NCI-H1092 (cell line): ENCODE measurements at places on chromosomes 11 and 22.

- no peak for DNase-seq
Measured at GRCh38 chr11:73047773-73048371, 94.2 kb downstream of the FCHSD2 start.

- no peak for DNase-seq
Measured at GRCh38 chr11:2940147-2940920, 11.1 kb upstream of the PHLDA2 start.

DNA sequence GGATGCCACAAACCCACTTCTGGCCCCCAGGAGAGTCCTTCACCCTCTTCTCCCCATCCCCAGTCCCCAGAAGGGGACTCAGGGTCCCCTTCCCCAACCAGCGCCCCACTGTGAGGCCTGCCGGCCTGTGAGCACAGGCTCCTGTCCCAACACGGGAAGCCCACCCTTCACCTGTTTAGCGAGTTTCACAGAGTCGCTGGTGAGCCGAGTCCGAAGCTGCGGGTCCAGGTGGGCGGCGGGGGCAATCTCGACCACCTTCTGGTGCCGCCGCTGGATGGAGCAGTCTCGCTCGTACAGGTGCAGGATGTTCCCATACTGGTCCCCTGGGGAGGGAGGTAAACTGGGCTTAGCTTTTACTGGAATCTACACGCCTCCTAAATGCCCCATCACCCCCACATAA, 13.3 kb downstream of the LRFN4 start:
- DNase-seq, result no peak

- no peak for DNase-seq
Measured at GRCh38 chr11:44923806-44924205, 26.9 kb downstream of the TP53I11 start.

DNA sequence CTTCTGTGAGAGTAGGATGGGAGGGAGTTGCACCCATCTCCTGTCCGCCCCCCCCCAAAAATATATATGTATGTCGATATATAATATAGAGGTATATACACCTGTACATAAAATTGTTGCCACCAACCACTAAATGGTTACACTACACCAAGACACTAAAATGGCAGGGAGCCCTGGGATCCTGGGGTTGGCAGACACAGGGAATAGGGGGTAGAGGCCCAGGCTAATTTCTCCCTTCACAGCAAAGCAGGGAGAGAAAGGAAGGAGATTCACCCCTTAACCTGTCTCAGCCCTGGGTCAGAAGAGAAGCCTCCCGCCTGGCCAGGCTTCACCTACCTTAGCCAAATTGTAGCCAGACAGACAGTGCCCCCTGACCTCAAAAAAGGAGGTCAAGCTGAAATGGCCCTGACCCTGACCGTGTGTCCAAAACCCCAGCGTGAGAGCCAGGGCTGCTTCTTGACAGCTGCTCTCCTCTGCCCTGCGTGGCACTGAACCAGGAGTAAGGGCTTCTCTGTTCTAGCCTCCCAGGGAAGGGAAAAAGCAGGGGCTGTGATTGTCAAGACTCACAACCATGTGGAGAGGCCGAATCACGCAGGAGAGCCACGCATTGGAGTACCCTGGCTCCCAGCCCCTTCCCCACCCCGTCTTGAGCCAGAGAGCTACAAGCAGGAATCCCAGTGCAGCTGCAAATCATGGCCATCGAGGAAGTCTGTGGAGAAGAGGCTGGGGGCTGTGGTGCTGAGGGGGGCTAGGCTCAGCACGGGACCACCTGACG, 40.5 kb downstream of the SGSM3 start:
- no peak for DNase-seq

- no peak for DNase-seq
Measured at GRCh38 chr22:39242595-39243438, 2.0 kb downstream of the PDGFB start.

DNA sequence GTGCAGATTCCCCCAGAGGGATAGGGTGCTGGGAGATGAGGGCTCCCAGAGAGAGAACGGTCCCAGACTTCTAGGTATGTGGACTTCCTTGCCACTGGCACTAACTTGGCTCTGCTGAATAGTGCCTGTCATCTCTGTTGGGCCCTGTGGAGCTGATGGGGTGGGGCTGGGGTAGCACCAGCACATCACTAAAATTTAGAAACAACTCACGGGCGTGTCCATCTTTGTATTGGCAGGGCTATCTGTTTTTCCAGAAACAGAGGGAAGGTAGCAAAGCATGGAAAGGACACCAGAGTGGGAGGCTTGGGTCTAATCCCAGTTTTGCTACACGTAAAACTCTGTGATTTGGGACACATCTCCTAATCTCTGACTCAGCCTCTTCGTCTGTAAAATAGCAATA, 25.8 kb downstream of the SWAP70 start:
- DNase-seq, result no peak

DNA sequence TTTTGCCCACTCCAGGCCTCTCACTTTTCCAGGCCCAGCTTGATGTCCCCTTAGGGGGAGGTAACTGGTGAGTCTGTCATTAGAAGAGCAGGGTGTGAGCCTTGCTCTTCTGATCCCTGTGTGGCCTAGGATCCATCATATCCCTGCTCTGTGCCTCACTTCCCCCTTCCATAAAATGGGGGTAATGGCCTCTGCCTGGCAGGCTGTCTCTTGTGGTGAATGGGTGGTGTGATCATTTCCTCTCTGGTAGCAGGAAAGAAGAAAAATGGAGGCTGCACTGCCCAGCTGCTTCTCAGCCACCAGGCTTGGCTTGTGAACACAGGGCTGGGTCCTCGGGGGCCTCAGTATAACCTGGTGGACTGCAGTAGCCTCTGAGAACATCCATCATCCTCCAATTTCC, 5.6 kb downstream of the ARHGEF17 start:
- no peak for DNase-seq

GRCh38 chr11:75689863-75690609, 21.2 kb upstream of the MAP6 start:
- DNase-seq, result no peak
